LHCN-M2 (cell line): ENCODE measurements at places on chromosomes 4 and X.

GRCh38 chrX:8366481-8366880 lies 98.1 kb upstream of the VCX3B start:
- no peak for DNase-seq

GRCh38 chrX:112867570-112867969 lies 26.9 kb upstream of the AMOT start:
- no peak for DNase-seq

- DNase-seq: no peak
Measured at GRCh38 chrX:70432936-70433847, 10.1 kb downstream of the GDPD2 start.

DNA sequence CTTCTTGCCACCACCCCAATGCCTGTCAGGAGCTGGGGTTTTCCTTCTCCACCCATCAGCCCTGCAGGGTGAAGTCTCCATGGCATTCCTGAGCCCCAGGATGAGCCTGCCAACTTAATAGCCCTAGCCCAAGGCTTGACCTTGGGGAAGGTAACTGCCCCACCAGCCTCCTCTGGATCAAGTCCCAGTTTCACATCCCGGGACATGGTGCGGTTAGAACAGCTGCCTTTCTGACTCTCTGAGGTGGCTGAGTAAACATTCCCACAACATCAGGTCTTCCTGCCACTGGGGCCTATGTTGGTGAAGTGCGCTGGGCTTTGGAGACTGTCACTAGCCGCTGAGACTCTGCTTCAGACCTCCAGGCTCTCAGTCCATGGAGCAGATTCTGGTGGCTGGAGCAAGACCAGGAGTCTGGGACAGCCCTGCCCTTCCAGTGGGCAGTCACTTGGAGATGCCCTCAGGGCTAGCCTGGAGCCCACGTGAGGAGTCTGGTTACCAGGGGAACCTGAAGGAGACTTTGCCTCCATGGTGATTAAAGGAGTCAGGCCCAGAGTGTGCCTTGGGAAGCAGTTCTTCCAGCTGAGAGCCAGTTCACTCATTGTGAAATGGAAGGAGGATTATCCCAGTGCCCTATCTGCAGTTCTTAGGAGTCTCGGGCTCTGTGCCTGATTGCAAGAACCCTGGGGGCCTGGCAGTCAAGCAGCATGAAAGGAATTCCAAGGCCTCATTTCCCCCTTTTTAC lies 56.8 kb downstream of the SMIM20 start:
- peak; percentile 99 for DNase-seq

- peak; percentile 5 for DNase-seq
Measured at GRCh38 chrX:85851418-85851817, 195.9 kb downstream of the CHM start.

DNA sequence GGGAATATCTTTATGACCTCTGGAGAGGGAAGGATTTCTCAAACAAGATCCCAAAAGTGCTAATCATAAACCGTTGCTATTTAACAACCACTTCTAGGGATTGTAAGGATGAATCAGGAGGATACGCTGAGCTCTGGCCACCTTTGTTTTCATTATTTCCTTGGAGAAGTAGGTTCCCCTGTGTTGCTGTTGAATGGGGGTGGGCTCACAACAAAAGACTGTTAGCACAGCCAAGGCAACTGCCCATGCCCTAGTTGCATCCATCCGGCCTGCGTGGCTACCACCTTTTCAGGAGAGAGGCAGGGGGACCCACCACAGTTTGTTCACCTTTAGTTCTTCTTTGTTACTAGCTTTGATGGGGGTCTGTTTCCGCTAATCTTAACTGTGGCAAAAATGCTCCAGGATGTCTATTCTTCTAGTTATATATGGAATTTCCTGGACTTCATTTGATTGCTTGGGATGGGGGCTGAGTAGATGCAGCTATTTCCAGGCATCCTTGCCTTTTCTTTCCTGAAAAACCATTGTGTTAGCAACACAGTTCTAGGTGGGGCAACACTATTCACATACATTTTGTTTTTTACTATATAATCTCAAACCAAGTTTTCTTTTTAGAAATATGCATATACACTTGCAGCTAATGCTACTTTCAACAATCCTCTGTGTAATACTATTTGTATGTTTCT lies 95.4 kb downstream of the KDR start:
- no peak for DNase-seq

- peak; percentile 31 for DNase-seq
Measured at GRCh38 chr4:100017637-100018310, 67.7 kb upstream of the H2AZ1 start.

DNA sequence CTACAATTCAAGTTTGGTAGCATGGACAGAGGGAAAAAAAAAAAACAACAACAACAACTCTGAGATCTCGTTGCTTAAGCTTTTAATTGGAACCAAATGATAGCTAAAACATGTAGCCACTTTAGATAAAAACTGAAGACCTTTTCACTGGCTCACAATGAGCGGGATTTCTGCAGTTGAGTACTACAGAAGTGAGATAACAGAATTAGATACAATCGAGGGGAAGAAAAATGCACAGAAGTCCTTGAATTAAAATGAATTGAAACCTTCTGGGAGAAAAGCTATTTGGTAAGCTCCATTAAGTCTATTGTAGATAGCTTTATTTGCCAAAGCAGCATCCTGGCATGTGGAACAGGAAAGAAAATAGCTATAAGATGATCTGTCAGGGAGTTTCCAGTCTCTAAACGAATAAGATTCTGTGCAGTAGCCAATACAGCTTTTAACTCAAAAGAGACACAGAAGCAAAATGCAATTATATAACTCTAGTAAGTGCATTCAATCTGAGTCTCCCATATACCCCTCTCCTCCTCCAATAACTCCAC lies 248.5 kb downstream of the ENOX2 start:
- no peak for DNase-seq

GRCh38 chr4:78770091-78770642 lies 6.0 kb upstream of the BMP2K start:
- DNase-seq: no peak

DNA sequence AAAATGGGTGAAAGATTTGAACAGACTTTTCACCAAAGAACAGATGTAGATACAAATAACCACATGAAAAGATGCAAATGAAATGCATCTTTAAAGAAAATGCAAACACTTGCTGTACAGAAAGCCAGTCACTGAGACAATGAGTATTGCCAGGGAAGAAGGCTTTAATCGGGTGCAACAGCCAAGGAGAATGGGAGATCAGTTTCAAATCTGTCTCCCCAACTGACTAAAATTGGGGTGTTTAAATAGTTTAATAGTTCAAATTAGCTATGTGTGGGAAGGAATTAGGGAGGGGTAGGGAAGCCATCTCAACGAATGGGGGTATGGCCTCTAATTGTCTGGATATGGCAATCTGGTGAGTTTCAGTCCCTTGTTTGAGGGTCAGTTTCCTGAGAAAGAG lies 295.4 kb downstream of the PTTG2 start:
- DNase-seq: no peak

GRCh38 chr4:79181190-79181589 lies 144.7 kb downstream of the NAA11 start:
- no peak for DNase-seq

DNA sequence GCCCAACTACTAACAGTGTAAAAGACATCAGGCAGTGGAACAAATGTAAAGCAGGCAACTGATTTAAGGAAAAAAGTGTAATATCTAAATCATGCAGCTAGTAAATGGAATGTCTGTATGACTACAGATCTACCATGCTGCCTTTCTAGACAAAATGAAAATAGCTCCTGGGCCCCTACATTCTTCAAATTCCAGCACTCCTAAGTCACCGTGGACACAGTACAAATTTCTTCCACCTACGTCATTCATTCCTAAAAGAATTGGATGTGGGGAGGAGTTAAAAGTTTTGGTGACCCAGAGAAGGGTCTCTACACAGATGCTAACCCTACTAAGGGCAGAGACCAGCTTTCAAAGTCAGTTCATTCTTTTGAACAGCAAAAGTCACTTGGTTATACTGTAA lies 137.2 kb upstream of the ARHGEF9 start:
- peak; percentile 26 for DNase-seq

- DNase-seq: no peak
Measured at GRCh38 chr4:11455201-11455835, 26.6 kb upstream of the HS3ST1 start.

DNA sequence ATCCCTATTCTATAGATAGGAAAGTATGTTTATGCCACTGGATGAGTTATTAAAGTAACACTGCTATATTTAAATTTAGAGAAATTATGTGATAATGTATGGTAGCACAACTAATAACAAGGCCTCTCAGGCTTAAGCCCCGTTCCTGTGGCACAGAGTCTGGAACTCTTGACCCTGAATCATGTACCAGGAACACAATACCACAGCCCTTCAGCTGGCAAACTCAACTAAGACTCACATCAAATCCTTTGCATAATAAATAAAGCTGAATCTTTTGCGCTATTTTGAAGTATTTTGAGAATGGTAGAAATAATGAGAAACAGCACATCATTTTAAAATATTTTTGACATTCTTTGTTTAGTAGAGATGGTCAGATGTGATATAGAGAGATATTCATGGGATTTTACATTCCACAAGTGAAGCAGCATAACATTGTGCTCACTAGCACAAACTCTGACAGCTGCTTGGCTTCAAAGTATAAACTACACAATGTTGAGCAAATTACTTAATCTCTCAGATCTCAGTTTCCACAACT lies 478.4 kb upstream of the FAM241A start:
- no peak for DNase-seq

- DNase-seq: peak; percentile 78
Measured at GRCh38 chr4:99405433-99406115, 29.6 kb downstream of the ADH7 start.

GRCh38 chrX:113644426-113644825 lies 803.8 kb upstream of the AMOT start:
- DNase-seq: peak; percentile 17

DNA sequence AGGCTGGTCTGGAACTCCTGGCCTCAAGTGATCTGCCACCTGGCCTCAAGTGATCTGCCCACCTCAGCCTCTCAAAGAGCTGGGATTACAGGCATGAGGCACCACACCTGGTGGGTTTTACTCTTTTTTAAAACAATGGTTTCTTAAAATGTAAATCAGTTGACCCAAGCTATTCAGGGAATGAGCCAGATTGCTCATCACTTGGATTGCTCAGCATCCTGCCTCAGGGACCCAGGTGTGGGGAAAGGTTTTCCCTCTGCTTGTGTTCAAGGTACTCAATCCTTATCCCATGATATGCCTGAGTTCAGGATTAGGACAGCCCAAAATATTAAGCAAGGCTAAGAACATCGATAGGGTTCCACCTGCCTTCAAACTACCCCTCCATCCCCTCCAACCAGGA lies 67.4 kb downstream of the CHRNA9 start:
- DNase-seq: no peak

DNA sequence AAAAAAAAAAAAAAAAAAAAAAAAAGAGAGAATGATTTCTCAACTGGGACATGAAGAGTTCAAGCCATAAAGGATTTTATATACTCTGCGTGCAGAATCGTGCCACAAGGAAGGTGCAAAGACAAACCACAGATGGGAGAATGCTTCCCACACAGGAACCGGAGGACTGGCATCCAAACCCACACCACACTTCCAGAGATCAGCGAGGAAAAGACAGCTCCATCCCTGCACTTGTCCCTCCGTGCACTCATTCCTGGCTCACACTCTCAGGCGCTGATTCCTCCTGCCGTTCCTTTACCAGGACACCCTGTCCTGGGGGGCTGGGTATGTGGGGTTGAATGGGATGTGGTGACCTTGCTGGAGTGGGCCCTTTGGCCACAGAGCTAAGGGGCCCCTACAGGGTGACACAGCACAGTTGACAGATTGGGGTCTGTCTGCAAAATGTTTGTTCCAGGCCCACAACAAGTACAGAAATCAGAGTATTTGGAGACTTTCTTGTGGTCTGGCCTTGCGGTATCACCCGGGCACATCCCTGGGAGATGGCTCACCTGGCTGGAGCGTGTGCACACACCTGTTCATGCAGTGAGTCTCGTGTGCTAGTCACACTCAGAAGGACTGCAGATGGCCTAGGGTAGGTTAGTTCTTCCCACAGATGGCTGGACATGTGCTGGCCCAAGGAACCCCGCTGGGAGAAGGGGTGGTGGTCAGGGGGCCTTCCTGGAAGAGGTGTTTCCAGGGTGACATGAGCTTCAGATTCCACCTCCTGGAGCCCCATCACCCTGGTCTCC lies 55.4 kb upstream of the GPR78 start:
- DNase-seq: no peak

DNA sequence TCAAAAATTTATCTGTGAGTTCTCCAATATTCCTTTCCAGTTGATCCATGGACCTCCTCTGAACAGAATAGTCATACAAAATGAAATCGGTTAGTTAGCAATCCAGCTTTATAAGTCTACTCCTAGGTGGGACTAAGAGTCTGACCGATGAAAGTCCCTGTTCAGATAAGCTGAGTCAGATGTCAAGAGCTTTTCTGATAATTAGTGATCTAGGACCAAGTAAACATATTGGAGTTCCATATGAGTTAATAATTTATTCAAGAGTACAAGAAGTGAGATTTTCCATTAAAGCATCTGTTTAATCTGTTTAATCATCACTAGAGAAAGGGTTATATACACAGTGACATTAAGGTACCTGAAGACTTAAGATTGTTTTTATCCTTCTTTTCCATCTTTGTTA lies 74.7 kb downstream of the UGT8 start:
- DNase-seq: no peak

DNA sequence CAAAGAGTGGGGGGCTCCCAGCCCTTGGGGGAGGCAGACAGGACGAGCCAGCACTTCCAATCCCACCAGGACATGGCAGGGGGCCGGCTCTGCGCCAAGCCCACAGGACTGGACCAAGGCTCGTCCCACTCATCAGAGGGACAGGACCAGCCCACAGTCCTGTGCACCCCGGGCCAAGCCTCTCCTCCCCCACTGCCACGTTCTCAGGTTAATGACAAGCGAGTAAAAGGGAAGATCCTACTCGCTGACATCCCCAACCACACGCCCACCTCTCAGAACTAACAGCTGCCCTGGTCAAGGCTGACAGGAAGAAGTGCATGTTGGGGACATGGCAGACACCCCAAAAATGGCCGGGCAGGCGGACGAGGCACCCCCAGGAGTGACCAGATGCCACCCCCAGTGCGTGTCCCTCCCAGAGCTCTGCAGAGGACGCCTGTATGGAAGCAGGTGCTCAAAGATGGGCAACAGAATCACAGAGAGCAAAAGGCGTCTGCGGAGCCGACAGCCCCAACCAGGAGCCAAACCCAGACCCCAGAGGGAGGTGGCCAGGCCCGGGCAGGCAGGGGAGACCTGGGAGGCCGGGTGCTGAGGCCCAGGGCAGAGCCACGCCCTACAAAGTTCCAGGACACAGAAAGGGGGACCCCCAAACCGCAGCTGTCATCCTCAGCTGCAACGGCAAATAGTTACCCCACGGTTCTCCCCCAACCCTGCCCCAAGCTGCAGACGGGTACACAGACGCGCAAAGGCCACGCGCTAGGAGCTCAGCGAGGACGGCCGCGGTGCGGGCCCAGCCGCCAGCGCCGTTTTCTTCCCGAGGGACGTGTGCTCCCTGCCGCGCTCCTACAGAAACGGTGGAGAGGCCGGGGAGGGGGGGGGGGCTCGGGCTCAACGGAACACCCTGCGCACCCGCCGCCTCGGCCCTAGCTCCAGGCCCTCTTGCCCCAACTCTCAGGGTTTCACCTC lies 1.7 kb downstream of the CTBP1 start:
- peak; percentile 15 for DNase-seq

DNA sequence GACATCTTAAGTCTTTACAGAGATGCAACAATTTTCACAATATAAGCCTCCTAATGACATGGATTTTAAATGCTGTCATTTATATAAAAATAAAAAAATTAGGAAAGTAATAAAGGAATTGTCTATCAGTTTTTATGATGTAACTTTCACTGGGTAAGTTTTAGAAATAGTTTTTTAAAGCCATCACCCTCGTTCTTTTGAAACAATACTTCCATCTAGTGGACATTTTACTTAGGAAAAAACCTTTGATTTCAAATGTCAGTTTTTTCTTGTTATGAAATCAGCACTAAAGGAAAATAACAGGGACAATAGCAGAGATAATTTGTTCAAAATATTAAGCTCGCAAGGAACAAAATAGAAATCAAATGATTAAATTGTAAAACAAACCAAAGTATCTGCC lies 24.3 kb upstream of the NDNF start:
- peak; percentile 33 for DNase-seq
